ENCODE measurements at places on chromosomes 13 and 19.

GRCh38 chr13:44768775-44769581 is 192.8 kb upstream of the TSC22D1 start:
- DNase-seq: no peak

DNA sequence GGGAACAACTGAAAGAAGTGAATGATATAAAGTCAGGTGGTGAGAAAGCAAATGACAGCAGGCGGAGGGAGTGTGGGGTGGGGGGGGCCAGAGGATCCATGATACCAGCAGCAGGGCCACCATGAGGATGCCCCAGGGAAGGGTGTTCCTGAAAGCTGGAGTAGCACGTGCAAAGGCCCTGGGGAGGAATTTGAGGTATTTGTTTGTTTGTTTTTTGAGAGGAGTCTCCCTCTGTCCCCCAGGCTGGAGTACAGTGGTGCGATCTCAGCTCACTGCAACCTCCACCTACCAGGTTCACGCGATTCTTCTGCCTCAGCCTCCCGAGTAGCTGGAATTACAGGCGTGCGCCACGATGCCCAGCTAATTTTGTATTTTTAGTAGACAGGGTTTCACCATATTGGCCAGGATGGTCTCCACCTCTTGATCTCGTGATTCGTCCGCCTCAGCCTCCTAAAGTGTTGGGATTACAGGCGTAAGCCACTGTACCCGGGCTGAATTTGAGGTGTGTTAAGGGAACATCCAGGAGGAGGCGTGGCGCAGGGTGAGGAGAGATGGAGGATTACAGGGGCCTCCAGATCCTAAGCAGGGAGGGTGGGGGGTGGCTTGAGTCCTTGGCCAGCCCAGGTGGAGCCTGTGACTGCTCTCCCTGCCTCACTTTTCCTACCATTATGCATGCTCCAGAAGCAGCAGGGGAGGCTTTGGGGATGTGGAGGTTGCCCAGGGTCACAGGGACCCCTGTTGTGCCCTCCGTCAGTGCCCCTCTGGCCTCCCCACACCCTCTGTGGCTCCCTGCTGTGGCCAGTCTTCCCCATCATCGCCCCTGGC is 12.4 kb upstream of the JUND start:
- no peak for DNase-seq

DNA sequence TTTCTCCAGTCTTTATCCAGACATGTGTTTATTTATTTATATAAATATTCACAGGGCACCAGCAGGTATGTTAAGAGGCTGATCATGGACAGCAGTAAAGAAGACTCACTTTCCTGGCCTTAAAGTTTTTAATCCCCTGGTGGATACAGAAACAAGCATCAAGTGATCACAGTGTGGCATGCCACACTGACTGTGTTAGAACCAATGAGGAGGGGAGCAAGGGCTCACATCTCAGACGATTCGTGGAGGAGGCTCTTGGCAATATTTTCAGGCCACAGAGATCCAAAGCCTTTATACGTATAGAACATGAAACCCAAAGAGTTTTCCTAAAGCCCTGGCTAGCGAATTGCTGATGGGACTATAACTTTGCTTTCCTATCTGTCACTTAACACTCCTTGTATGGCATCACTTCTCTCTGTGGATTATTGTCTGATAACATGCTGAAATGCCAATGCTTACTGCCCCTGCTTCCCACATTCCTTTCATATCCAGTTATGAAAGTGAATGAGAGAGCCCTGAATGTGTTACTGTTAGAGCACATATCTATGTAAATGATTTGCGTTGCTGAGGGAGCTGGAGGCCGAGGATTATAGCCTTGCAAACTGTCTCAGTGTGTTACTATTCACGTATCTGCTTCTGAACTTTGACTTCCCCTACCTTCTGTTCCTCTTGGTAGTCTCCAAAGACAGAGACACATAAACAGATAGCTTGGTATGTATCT is 37.6 kb downstream of the POLR1D start:
- peak; percentile 45 for DNase-seq

GRCh38 chr13:33840402-33840801 is 22.5 kb downstream of the RFC3 start:
- DNase-seq: no peak

- DNase-seq: peak; percentile 13
Observed at GRCh38 chr13:96090240-96091101, 564 bp downstream of the HS6ST3 start.

DNA sequence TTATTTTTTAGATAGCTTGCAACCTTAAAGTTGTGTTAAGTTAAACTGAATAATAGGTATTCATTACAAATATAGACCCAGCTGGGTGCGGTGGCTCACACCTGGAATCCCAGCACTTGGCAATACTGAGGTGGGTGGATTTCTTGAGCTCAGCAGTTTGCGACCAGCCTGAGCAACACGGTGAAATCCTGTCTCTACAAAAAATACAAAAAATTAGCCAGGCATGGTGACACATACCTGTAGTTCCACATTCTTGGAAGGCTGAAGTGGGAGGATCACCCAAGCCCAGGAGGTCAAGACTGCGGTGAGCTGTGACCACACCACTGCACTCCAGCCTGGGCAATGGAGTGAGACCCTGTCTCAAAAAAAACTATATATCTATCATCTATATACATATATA is 386.5 kb downstream of the PCDH17 start:
- DNase-seq: no peak

DNA sequence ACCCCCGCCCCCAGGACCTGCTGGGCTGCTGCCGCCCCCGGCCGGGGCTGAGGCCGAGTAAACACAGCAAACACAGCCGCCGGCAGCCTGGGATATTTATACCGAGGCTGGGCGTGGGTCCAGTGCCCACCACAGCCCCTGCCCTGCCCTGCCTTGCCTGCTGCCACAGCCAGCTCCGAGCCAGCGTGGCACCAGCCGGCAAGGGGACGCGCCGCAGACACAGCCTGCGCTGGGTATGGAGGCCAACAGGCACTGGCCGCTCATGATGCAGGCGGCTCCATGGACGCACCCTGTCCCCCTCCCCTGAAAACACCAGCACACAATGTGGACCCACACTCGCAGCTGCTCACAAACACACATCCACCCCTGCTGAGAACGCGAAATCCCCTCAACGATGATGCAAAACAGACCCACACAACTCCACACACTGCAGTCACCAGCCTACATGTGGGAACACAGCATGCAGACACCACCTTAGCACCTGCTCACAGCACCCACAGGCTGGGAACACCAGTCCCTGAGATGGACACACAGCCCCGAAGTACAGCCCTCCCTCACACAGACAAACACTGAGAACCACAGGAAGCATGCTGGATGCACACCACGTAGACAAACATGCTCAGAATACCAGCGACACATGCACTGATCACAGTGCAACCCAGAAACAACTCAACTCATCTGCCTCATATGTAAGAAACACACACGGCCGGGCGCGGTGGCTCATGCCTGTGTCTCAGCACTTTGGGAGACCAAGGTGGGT is 16.2 kb downstream of the CCDC97 start:
- peak; percentile 84 for DNase-seq

DNA sequence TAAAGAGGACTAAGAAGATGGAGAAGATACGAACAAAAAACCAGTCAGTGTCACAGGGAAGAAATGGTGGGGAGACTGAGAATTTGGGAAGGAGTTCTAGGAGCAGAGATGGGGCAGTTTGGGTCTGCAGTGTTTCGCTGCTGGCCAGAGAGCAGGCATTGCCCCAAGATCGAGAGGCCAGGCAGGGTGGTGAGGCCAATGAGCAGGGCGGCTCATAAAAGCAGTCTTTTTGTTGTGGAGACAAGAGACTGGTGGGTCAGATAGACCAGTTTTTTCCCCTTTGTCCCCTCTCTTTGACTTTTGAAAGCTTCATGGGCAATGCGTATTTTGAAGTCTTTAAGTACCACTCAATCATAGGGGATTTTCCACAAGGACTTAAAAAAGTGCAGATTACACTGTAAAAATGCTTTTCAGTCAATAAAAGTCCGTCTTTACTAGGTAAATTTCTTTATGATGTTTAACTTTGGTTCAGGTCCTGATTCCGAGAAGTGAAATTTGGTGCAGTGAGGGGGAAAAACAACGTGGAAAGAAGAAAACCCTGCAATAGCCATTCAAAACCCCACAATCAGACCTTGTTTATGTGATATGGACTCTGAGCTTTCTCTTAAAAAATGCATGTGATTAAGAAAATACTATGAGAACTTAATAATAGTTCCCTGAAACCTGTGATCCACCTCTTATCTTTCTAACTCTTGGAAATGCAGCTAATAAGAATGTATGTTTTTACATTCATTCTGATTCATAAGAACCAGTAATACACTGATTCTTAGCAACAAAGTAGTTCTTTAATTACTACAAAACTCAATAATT is 338.9 kb downstream of the KLF5 start:
- DNase-seq: no peak

GRCh38 chr19:39417463-39418181 is 5.2 kb downstream of the PLEKHG2 start:
- DNase-seq: no peak

DNA sequence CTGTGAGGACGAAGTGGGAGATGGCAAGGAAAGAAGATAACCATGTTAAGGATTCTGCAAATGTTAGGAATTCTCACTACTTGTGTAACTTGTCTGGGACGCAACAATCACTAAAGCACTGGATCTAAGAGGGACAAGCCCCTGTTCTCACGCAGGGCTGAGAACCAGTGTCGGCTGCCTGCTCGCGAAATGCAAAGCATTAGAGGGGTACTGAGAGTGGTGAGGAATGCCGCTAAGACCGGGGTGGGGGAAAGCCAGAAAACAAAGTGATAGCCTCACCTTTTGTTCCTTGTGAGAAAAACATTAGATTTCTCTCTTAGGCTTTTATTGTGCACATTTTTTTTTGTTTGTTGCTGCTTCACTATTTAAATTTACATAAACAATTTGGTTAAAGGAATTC is 241.9 kb downstream of the ABCC4 start:
- no peak for DNase-seq

DNA sequence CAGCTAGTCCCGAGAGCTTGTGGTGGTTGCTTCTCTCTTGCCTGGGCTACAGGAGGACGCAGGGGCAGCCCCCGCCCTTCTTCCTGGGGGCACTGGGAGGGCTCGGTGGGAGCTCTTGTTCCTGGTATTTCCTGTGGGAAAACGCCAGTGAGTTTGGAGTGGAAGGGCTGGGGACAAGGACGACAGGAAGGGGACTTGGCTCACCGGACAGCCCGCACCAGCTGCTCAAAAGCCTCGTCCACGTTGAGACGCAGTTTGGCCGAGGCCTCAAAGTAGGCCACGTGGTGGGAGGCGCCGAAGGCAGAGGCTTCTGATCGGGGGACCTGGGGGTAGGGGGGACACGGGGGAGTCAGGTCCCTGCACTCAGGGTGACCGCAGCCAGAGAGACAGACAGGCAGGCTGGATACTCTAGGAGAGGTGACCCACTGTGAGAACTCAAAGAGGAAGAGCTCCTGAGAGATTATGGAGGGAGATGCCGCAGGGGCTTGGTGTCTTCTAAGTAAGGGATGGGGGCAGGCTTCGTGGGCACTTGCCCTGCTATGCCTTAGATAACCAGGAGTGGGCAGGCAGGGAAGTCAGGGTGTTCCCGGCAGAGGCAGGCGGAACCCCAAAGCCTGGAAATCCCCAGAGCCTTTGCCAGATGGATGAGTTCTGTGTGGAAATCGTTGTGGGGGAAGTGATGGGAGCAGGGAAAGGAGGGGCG is 4.3 kb downstream of the RRAS start:
- DNase-seq: peak; percentile 48

DNA sequence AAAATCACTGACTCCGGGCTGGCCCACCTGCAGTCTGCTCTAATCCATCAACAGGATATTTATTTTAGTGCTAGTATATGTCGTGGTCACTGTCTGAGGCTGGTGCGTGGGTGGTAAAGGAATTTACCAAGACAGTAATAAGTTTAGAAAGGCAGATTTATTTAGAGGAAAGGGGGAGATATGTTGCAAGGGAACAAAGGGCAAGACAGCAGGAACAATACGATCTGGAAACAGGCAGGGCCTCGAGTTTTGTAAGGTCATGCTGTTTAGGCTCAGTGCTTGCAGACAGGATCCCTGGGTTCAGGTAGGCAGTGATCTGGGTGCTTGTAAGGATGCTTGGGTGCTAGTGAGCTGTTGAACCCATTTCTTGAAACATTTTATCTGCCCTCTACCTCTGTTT is 748.2 kb upstream of the SLITRK5 start:
- peak; percentile 53 for DNase-seq

- DNase-seq: no peak
Observed at GRCh38 chr19:4473763-4474513, 1.8 kb downstream of the HDGFL2 start.

- DNase-seq: no peak
Observed at GRCh38 chr13:100128838-100129237, 39.9 kb downstream of the PCCA start.

DNA sequence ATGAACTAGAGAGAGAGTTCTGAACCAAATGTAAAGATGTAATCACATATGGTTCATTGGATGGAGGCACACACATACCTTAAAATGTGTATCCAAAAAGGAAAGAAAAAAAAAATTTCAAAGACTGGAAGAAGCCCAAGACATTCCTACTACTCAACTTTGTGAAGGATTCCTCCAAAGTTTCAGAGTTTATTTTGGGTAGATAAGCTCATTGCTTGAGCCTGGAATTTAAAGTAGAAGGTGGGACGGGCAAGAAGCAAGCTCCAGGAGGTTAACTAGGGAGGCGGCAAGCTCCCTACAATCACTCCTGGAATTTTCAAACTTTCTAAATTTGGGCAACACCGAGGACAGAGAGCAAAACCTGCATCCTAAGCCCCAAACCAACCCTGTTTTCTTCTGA is 1.9 kb downstream of the TSHZ3 start:
- DNase-seq: no peak

DNA sequence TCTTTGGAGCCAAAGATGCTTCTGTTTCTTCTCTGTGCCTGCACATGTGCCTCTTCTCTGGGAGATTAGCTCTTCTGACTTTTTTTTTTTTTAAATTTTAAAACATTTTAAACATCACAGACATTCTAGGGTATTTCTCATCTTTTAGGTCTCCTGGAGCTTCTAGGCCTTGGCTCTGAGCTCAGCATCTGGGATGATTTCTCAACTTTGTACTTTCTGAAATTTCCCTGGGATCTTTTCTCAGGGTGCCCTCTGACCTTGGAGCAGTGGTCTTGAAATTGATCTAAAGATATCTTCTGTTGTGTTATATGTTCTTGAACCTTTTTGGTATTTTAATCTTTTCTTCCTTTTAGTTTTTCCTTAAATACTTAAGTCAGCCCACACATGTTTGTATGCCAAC is 6.2 kb downstream of the WASF3 start:
- peak; percentile 71 for DNase-seq

GRCh38 chr19:50329146-50329925 is at the start of gene KCNC3:
Gene KCNC3, minus strand, starts transcription at chr19:50329377. Its CDS starts 295 bp downstream, at chr19:50329082.
- DNase-seq: peak; percentile 93

DNA sequence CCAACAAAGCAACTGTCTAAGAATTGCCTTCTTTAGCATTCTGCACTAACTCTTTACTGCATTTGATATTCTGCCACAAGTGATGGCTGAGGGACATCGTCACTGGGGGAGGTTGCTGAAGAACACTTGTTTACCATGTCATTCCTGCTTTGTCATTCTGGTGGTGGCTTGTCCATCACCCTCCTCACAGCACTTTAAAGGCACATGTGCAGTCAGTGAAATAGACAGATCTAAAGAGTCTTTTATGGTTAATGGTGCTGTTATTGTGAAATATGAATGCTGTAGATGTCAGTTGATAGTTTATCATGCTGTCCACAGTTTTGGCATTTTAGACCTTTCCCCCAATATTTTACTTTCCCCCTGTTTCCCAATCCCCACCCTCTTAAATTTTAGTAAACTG is 120.9 kb upstream of the TSC22D1 start:
- DNase-seq: no peak

- DNase-seq: peak; percentile 67
Observed at GRCh38 chr19:19531951-19532805, 3.5 kb downstream of the YJEFN3 start.

GRCh38 chr13:50722440-50723125 is 120.9 kb downstream of the DLEU7 start:
- DNase-seq: peak; percentile 45
